ENCODE measurements at places on chromosomes 13 and 19.

DNA sequence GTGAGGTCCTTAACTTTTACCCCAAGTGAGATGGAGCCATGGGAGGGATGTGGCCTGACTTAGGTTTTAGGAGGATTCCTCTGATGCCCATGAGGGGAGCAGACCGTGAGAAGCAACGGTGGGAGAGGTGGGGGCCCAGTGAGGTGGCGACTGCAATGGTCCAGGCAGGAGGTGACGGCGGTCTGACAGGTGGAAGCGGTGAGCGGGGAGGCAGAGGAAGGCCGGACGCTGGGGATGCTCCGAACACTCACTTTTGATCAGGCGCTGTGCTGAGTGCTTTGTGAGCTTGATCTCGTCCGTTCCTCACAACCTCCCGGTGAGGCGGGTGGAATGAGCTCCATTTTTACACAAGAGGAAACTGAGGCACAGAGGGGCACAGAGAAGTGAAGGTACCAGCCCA lies 11.6 kb downstream of the NOVA2 start:
- no peak for DNase-seq

DNA sequence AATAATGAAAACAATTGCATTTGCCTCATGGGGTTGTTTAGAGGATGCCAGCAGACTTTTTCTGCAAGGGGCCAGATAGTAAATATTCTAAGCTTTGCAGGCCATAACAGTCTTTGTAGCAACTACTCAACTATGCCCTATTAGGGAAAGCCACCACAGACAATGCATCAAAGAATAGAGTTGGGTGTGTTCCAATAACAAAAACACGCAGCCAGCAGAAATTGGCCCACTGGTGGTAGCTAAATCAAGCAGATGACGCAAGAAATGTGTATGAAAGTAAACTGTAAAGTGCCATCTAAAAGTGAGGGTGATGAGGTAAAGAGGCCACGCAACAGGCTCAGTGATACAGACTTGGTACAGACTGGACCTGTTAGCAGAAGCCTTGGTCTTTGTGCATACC lies 75.2 kb upstream of the SIAH3 start:
- no peak for DNase-seq

GRCh38 chr19:15108145-15108844 lies 1.1 kb downstream of the SYDE1 start:
- no peak for DNase-seq

GRCh38 chr19:12705654-12706331 lies 9.4 kb upstream of the FBXW9 start:
- DNase-seq, result no peak

GRCh38 chr19:17953869-17954268 lies 13.0 kb upstream of the KCNN1 start:
- DNase-seq, result no peak

- DNase-seq, result no peak
Measured at GRCh38 chr19:42515241-42515832, 12.9 kb downstream of the CEACAM1 start.

GRCh38 chr13:51033421-51034185 lies 77.5 kb downstream of the C13orf42 start:
- DNase-seq, result no peak

GRCh38 chr13:112014857-112015256 lies 52.1 kb upstream of the SOX1 start:
- no peak for DNase-seq

DNA sequence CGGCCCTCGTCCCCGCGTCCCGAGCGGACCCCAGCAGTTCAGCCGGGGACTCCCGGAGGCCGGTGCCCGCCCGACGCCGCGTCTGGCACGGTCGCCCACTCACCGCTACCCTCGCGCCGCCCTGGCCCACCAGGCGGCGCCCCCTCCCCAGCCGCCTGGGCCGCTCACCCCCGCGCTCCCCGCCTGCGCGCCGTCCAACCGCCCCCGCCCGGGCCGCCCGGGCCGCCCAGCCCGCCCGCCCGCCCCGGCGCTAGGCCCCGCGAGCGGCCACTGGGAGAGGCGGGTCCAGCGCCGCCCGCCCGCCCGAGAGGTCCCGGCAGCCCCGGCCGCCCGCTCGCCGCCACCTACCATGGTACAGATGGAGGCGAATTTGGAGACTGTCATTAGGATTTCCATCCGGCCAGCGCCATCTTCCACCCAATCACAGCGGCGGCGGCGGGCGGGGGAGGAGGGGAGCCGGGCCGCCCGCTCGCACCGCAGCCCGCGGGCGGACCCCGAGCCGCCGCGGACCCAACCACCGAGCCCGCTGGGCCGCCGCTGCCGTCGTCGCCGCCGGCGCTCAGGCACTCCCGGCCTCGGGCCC lies at the start of gene USP12:
TSS of gene USP12 (minus strand) at position 568 of the 583 bp plus-strand sequence. CDS start at position 396, 172 bp downstream.
- no peak for DNase-seq

DNA sequence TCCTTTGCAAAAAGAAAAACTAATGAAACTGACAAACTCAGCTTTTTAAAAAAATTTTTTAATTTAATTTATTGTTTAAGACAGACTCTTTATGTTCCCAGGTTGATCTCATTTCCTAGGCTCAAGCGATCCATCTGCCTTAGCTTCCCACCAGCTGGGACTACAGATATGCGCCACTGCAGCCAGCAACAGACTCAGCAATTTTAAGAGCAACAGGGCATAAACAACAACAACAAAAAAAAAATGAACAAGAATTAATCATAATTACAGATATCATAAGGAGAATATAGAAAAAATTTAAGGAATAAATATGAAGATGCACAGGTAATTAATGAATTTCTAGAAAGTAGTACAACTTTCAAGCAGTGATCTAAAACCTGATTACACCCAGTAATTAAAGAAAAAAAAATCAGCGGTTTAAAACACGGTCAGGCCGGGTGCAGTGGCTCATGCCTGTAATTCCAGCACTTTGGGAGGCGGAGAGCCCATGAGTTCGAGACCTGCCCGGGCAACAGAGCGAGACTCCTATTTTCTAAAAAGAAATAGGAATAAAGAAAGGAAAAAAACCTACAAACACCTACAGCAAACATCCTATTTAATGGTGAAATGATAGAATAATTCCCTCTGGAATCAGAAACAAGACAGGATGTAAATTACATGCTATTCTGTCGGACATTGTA lies 1.4 kb downstream of the ZNF699 start:
- DNase-seq, result no peak

DNA sequence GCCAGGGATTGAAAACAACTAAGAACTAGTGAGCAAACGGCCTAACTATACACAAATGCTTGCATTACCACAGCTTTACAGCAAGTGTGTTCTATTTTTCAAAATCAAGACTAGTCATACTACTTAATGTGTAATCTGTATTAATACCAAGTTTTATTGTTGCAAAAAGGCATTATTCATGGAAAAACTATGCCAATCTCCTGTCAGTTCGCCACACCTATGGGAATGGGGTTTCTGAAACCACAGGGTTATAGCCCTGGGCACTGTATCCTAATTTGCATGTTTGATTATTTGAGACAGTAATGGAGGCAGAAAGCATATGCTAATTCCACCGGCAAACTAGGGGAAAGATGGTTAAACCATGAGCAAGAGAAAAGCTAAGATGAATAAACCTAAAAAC lies 14.3 kb downstream of the GAS6 start:
- DNase-seq, result no peak

DNA sequence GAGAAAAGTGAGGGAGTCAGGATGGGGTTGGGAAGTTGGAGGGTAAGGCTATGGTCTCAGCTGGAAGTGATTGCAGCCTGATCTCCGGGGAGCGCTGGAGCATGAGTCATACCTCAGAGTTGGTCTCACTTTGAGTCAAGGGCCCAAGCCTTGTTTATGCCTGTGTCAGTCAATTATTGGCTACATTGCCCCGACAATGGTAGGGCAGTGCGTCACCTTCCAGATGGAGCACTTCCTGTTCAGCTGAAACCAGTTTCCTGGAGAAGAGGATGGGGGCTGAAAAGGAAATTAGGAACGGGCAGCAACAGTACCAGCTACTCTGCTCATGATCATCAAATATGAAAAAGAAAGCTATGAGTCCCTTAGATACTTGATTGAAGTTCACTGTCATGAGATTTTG lies 60.4 kb downstream of the ADGRE1 start:
- DNase-seq, result no peak

DNA sequence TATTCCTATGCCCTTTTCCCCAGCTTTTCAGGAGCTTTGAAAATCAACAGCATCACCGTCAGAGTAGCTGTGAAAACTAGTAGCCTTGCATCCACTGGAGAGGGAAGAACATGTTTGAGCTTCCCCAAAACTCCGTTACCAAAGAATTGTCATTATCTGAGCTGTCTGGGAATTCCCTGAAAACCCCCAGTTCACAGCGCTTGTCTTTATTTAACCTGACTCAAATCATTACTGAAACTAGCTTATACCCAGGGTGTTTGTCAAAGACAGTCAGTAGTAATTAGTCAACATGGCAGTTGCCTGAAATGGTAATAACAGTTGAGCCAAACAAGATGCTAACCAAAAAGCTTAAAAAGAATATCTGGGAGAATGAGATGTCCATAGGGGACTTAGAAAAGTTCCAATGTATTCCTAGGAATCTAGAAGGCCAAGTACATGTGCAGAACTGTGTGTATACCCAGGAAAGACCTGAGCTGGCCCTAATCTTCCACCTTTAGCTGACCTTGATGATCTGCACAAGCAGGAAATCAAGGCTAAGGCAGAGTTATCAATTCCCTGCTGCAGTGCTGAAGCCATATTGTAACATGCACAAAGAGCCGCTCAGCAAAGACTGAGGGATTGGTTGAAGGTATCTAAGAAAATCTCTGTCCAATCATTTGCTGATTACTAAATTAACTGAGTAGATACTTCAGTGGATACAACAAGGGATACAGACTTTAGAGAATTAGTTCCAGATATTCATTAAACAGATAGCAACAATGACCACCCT lies 130.8 kb downstream of the KL start:
- no peak for DNase-seq

All from stimulated activated CD8-positive, alpha-beta memory T cell treated with anti-CD3 and anti-CD28 coated beads, Interleukin-15, amount 100 ng/mL, for 1 hour (primary cell).